ENCODE measurements at places on chromosomes 2 and 18. TPM values are rescaled to one million over a fixed set of nuclear protein-coding genes. Genes with fewer than 3 reads are reported as not detected.

DNA sequence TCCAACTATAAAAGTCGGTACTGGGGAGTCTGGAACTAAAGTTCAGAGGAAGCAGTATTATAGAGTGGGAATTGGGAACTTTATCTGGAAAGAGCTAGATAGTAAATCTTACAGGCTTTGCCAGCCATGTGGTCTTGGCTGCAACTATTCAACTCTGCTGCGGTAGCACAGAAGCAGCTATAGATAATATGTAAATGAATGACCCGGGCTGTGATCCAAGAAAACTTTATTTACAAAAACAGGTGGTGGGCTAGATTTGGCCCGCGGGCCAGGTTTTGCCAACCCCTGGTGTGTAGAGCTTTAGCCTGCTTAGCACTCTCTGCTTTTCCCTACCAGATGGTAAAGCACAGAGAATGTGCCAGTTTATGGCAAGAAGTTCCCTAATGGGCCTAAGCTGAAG is 70.8 kb downstream of the TNP1 start:
- DNase-seq, result no peak

DNA sequence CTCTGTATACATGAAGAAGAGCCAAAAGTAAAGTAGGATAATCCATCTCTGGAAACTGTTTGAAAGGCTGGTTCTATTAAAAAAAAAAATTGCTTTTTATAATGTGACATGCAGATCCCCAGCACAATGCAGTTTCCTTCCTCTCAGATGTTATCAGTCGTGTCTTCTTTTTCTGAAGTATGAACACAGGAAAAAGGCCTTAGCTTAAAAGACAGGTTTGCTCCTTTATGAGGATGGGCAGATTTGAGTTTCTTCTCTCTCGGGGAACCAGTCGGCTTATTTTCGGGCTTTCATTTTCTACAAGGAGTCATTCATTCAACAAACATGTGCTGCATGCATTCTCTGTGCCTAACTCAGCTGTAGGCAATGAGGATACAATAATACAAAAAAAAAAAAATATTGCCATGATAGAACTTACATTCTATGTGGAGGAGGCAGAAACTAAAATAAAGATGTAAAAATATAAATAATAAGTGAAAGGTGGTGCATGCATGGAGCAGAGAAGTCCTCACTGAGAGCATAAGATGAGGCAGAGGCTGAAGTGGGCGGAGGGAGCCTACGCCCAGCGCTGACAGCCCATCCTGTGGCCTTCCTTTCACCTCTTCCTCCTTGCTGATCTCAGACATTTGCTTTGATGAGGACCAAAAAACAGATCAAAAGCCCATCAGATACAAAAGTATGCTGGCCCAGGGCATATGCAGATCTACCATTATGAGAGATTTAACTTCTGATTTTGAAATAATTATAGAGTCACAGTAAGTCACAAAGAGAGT is at the start of gene CD226:
CD226 (minus strand) TSS at position 513 of the 773 bp plus-strand sequence; CDS start at position 46, 467 bp downstream.
- DNase-seq, result no peak

- DNase-seq, result no peak
Observed at GRCh38 chr18:70373042-70373519, 84.2 kb downstream of the SOCS6 start.

DNA sequence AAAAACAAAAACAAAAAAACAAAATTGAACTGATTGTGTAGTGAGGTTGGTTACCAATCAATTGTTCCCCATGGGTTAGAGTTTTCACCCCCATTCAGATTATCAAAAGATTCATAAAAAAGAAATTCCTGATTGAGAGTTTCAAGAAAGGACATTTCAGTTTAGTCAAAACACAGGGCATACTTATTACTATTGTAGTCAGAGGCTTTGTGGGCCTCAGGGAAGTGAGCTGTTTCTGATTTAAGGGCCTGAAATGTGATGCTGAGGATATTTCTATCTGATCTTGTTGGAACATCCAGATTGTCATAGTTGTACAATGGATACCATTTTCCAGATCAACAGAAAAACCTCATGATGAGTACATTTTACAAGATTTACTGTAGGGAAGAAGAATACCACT is 368.1 kb upstream of the NETO1 start:
- DNase-seq, result no peak

The OSBPL6 gene
- 2.4 TPM for total RNA-seq

The TTC21B gene
- total RNA-seq, result 26.3 TPM

DNA sequence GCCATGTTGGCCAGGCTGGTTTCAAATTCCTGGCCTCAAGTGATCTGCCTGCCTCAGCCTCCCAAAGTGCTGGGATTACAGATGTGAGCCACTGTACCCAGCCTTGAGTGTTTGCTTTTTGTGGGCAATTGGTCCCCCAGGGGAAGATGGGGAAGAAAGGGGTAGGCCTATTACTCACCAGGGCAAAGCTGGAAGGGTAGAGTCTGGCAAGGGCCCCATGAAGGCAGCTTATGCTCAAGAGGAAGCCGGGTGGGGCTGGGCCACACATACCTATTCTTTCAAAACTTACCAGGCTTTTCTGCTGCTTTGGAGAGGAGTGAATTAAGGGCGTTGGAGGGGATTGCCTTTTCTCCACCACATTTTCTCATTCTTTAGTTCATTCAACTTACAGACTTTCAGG is 24.5 kb upstream of the CD28 start:
- DNase-seq, result peak; percentile 61

The RFTN2 gene
- total RNA-seq, result 17.5 TPM

Data from aorta (tissue), 5 donors.